ENCODE measurements at places on chromosomes 2 and 18.

GRCh38 chr2:190235551-190236075 lies 84.0 kb downstream of the HIBCH start:
- DNase-seq: no peak

DNA sequence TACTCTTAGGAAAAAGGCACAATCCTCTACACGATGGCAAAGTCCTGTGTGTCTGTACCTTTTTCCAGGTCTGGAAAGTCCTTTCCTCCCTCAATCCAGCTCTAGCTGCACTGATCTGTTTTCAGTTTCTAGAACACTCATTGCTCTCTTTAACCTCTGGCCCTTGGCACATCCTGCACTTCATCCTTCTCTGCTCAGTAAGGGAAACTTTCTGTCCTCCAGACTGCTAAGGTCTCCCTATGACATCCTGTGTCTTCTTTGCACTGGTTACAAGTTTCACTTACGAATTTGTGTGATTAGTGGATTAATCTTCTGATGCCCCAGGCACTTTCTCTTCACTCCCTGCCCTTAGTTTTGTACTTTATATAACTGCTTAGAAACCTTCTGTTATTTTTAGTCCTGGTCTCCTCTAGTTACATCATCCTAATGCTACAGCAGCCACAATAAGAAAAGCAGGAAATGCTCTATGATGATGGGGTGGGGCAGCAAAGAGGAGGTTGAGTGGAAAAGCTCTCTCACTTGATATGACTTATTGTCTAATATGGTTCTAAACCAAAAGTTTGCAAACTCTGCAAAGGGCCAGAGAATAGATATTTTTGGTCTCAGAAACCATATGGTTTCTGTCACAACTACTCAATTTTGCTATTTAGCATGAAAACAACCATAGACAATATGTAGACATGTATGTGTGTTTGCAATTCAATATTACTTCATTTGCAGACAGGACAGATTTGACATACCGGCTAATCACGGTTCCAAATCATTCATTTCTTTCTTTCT lies 568.2 kb downstream of the THSD7B start:
- DNase-seq: no peak

DNA sequence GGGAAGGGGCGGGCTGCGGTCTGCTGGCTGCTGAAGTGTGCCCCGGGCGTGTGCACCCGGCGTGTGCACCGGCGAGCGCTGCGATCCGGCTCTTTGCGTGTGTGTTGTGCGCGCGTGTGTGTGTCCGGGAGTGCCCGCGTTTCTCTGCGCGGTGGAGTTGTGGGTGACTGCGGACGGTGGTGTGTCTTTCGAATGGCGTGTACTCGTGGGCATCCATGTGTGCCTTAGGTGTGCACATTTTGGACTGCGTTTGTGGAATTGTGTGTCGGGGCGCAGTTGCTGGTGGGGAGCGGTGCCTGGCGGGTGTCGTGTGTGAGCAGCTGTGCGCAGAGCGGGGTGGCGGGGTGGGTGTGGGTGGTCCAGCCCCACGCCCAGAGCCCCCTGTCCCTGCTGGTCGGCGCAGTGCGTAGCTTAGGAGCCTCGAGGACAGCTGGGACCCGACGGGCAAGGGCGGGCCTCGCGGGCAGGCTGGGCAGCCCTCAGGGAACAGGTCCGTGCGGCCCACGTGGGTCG lies 533 bp downstream of the HPCAL1 start:
- DNase-seq: no peak

DNA sequence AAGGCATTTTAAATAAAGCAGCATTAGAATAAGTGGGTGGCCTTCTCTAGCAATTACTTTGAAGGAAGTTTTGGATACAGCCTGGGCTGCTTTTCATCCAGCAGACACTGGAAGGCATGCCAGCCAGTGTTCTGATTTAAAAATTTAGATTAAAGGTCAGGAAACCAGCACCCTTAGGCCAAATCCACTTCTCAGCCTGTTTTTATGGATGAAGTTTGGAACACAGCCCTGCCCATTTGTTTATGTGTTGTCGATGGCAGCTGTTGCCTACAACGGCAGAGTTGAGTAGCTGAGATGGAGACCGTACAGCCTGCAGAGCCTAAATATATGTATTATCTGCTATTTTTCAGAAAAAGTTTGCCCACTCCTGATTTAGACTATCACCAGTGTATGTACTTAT lies 313.6 kb upstream of the ACVR2A start:
- no peak for DNase-seq

- DNase-seq: no peak
These were observed 50.8 kb downstream of the SUMO1 start for GRCh38 chr2:202187570-202187969.

DNA sequence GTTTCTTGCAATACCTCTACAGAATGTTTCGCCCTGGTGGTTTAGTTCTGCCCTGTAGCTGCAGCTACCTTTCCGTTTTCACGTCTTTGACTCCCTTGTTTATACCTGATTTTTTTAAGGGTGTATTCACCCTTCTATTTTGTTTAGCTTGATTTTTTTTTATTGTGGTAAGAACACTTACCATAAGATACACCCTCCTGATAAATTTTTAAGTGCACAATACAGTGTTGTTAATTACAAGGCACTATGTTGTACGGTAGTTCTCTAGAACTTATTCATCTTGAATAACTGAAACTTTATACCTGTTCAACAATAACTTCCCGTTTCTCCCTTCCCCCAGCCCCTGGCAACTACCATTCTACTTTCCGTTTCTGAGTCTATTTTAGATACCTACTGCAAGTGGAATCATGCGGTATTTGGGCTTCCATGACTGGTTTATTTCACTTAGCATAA lies 48.9 kb upstream of the NABP1 start:
- peak; percentile 42 for DNase-seq

- DNase-seq: no peak
These were observed 59.0 kb downstream of the MOGAT1 start for GRCh38 chr2:222730366-222730999.

DNA sequence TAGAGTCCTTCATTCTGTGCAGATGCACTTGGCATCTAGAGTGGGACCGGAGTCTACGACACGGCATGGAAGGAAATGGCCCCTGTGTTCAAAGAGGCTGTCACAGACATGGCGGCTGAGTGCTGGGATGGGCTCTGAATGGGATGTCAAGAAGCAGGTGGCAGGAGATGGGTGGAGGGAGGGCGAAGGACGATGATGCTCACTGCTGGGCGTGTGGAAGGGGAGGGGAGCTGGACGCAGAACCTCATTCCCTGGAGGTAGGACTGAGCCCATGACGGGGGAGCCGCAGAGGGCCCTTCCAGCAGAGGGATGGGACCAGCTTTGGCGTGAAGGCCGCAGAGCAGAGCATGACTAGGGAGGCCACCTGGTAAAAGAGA lies 18.8 kb upstream of the ALPI start:
- no peak for DNase-seq

- DNase-seq: no peak
These were observed 330.9 kb downstream of the DCC start for GRCh38 chr18:52670896-52671295.

- no peak for DNase-seq
These were observed 115.9 kb upstream of the FOSL2 start for GRCh38 chr2:28276807-28277206.

- DNase-seq: no peak
These were observed 547.2 kb upstream of the TMEFF2 start for GRCh38 chr2:192741889-192742288.

DNA sequence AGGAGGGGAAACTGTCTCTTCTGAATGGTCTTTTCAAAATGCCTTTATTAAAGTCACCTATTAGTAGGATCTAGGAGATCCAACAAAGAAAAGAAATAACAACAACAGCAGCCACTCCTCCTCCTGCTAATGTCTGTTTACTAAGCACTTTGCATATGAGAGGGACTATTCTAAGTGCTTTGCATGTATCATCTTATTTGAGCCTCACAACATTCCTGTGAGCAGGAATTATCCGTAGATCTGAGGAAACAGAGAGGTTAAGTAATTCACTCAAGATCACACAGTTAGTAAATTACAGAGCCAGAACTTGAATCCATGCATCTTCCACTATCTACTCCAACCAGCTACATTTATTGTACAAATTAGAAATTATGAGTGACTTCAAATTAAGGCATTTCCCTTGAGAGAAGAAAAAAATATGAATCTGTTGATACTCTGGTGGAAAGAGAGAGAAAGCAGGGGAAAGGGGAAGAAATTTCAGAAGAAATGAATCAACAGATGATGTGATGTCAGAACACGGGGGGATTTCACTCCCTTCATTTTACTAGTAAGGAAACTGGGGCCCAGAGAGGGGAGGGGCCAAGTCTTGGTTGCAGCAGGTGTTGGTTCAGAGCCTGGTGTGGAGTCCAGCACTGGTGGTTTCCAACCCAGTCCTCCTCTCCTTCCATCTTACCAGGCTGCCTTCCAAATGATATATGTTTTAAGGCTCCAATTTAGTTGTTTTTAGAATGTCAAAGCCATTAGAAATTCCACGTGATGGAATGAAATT lies 49.7 kb downstream of the TSN start:
- no peak for DNase-seq

- DNase-seq: no peak
These were observed 50.5 kb upstream of the TXNDC2 start for GRCh38 chr18:9835113-9835755.

DNA sequence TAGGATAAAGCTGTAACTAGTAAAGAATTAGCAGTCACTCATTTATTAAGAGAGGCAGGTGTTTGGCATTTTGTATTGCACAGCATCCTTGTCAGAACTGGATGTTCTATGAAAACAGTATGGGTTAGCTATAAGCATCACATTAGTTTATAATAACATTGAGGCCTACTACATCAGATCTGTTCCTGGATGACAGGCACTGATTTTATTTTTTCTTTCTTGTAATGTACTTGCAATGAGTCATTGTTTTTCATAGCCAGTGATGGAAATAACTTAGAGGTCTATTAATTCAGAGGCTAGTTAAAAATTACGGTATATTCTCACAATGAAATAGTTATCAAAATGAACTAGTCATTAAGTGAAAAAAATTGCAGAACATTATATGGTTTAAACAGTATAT lies 13.0 kb upstream of the RMDN2 start:
- DNase-seq: no peak

GRCh38 chr2:130864830-130865800 lies 28.4 kb downstream of the ARHGEF4 start:
- no peak for DNase-seq

GRCh38 chr2:21633911-21634310 lies 510.1 kb downstream of the TDRD15 start:
- DNase-seq: no peak

DNA sequence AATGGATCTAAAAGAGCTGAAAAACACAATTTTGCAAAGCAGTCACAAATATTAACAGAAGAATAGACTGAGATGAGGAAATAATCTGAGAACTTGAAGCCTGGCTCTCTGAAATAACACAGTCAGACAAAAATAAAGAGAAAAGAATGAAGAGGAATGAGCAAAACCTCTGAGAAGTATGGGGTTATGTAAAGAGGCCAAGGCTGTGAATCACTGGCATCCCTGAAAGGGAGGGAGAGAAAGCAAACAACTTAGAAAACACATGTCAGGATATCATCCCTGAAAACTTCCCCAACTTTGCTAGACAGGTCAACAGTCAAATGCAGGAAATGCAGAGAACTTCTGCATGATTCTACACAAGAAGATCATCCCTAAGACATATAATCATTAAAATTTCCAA lies 73.5 kb upstream of the LHCGR start:
- no peak for DNase-seq

GRCh38 chr2:207037896-207038295 lies 98.6 kb downstream of the CPO start:
- no peak for DNase-seq
